ENCODE measurements at places on chromosomes 1 and 21.

DNA sequence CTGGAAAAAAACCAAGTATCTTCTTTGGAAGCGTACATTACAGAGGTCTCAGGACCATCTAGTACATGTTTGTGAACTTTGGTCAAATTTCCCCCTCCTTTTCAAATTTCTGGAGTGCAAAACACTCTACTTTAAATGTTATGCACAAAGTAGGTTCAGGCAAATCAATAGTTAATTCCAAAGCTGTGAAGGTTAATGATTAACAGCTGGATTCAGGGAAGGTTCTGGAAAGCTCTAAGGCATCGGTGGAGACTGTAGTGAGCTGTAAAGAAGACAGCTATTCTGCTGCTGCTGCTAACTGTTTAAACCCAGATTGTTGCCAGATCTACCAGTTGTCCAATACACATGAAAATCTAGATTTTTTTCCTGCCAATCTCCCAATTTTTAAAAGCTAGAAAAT, 70.9 kb downstream of the ELAVL4 start:
- DNase-seq = no peak

- no peak for DNase-seq
These were observed 1.9 kb downstream of the RNF187 start for GRCh38 chr1:228488818-228489674.

- DNase-seq = no peak
These were observed 23.9 kb downstream of the FMO5 start for GRCh38 chr1:147201276-147201675.

DNA sequence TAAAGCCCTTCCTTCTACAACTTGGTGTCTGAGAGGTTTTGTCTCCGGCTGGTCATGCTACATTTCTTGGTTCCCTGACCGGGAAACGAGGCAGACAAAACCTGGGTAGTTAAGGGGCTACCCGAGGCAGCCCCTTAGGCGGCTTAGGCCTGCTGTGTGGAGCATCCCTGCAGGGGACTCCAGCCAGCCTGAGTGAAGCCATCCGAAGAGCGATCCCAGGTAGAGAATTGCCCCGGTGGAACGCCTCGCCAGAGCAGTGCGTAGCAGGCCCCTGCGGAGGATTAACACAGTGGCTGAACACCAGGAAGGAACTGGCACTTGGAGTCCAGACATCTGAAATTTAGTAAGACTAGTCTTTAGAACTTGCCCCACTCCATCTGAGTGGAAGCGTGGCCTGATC, 21.2 kb upstream of the MYOCOS start:
- no peak for DNase-seq

- DNase-seq = no peak
These were observed 126.2 kb downstream of the KAZN start for GRCh38 chr1:14724678-14725077.

DNA sequence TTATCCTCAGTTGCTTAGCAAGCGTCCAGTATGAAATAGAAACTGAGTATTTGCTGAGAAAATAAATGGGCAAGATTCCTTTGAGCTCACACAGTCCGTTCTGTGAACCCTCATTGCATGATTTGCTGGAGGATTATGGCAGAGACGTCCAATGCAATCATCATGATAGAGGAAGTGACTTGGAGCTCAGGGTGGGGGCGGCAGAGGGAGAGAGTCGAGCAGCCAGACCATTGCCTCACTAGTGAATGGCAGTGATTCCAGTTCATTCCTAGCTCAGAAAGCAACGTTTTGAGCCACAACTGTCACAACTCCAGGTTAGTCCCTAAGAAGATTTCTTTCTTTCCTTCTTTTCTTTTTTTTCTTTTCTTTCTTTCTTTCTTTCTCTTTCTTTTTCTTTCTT, 27.5 kb upstream of the COL9A2 start:
- DNase-seq = peak; percentile 65

DNA sequence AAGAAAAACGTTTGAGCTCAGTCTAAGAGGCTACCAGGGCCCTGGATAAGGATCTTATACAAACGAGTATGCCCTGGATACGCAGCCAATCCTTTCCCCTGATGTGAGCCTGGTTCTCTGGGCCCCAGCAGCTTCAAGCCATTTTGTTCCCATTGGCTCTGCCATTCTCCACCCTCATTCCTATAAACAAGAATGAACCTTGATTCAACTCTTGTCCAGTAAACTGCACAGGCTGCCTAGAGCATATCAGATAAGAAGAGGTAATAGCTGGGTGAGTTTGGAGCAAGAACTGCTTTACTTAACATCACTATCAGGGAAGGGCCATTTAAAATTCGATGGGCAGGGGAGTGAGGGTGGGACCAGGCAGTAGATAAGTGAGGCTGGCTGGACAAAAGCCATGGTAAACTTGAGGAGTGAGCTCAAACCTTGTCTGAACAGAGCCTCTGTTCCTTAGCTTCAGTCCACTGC, 11.3 kb downstream of the BTG2 start:
- peak; percentile 96 for DNase-seq

DNA sequence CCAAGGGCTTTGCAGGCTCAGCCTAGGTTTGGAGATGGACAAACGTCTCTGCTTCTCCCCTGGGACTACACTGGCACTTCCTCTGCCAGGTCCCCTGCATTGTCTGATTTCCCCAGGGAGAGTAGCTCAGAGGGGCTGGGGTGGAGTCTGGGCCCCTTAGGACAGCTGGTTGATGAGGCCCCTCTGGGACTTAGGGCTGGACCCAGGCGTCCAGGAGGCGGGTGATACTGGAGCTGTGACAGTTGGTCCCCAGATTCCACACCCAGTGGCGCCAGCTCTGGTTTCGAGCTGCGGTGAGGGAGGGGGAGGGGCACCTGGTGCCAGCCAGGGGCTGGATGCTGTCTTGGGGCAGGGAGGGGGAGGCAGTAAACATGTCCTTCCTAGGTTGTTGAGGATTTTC, 7.4 kb upstream of the MEX3A start:
- no peak for DNase-seq
